ENCODE measurements at places on chromosomes 5 and 9.

DNA sequence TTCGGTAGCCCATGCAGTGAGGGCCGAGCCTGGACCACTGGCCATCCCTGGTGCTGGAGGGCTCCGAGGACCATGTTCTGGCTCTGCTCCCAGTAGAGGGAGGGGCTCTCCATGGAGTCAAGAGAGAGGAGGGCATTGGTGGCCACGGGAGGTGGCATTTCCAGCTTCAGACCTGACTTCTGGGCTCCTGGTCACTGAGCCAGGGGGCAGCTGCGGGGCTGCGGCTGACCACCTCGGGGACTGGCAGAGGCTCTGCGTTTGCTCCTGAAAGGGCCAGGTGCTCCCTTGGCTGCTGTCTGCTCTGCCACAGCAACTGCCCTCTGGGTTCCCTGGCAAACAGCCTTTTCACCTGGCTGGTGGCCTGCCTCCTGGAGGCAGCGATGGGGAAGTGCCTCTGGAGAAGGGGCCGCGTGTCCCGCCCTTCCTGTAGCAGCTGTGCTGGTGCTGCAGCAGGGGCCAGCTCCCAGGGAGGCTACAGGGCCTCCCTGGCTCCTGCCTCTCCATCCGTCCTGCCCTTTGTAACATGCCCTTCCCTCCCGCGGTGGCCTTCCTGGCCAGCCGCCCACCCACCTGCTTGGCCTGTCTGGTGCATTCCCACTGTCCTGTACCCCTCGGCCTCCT is 144.6 kb downstream of the CACNA1B start:
- H3K4me3 ChIP-seq = no peak overlapping the region
- H3K4me1 ChIP-seq = no peaks in the 10 kb centered on the region
- H3K27ac ChIP-seq = no peak overlapping the region

- H3K36me3 ChIP-seq = no peaks in the 10 kb centered on the region
- no peaks in the 10 kb centered on the region for H3K4me1 ChIP-seq
- no peak overlapping the region for H3K4me3 ChIP-seq
- peaks cover 2% of the 10 kb centered on the region for H3K27me3 ChIP-seq
- DNase-seq = no peak
- H3K27ac ChIP-seq = no peak overlapping the region
Measured at GRCh38 chr9:94139672-94140417, 55.6 kb downstream of the PTPDC1 start.

DNA sequence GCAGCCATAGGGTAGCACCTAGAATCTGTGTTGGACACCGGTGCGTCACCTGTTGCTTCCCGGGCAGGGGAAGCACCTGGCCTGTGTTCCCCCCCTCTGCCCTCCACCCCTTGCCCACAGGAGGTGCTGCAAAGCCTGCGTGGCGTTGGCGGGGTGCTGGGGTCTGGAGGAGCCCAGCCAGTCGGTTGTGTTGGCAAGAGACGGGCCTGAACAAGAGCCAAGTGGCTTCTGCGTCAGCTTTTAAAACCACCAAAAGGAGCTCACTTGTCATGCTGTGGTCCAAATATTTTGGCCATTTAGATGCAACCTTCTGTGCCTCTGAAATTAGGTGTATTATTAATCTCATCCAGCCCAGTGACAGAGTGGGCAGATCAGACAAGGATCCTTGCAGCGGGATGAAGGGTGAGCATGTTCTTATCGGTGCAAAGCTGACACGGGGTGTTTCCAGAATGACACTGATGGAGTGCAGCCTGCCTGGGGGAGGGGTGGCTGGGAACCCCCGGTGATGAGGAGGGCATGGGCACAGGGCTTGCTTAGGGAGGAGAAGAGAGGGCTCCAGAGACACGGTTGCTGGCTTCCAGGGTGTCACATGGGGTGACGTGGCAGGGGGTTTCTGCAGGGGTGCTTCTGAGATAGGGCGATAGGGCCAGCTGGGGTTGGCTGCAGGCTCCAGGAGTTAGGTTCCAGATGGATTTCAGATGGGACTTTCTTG is 9.7 kb upstream of the RXRA start:
- no peaks in the 10 kb centered on the region for H3K36me3 ChIP-seq
- H3K4me3 ChIP-seq = no peak overlapping the region
- H3K27me3 ChIP-seq = peaks cover 23% of the 10 kb centered on the region
- H3K27ac ChIP-seq = no peak overlapping the region
- no peak for DNase-seq

GRCh38 chr5:124748687-124749594 is 2.5 kb upstream of the ZNF608 start:
- no peaks in the 10 kb centered on the region for H3K36me3 ChIP-seq
- DNase-seq = no peak
- no peak overlapping the region for H3K4me3 ChIP-seq
- peaks cover 47% of the 10 kb centered on the region for H3K27me3 ChIP-seq
- H3K27ac ChIP-seq = no peak overlapping the region

DNA sequence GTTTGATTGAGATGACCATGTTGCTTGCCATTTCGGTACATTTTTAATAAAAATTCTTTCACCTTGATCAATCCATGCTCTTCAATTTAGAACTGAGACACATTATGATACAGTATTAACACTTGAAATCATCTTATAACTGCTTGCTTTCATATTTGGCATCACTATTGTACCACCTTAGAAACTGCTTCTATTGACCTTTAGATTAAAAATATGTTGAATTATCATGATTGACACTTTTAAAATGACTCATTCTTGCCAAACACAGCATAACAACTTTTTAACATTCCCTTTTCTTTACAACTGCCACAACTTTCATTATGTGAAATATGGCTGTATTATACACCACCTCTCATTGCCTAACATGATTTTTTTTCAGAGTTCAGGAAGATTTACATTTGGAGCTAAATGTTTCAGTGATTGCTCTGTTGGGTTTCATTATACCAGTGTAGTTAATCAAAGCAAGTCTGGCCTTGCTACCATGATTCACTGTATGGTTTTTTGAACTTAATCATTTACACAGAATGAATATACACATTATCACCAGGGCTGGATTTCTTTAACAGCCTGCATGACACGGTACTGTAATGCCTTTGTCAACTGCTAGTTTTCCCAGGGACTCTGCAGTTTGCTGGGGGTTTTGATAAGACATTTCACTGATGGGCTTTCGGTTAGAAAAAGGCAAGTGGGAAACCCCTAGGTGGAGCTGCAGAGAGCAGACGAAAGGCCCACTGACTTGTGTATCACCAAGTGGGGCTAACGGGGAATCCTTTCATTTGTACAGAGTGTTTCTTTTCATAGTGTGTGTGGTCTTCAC is 93.6 kb upstream of the TLE4 start:
- H3K4me1 ChIP-seq = peaks cover 9% of the 10 kb centered on the region
- no peak overlapping the region for H3K4me3 ChIP-seq
- no peak overlapping the region for H3K27ac ChIP-seq
- no peaks in the 10 kb centered on the region for H3K36me3 ChIP-seq
- H3K27me3 ChIP-seq = no peaks in the 10 kb centered on the region

GRCh38 chr5:83059341-83059740 is 17.9 kb downstream of the TMEM167A start:
- H3K4me1 ChIP-seq = peaks cover 22% of the 10 kb centered on the region
- peaks cover 55% of the 10 kb centered on the region for H3K36me3 ChIP-seq
- no peaks in the 10 kb centered on the region for H3K27me3 ChIP-seq
- DNase-seq = no peak
- no peak overlapping the region for H3K4me3 ChIP-seq

- no peak for DNase-seq
- H3K27me3 ChIP-seq = no peaks in the 10 kb centered on the region
- H3K4me3 ChIP-seq = peak overlapping the region; percentile 12
- H3K4me1 ChIP-seq = peaks cover 44% of the 10 kb centered on the region
- H3K36me3 ChIP-seq = peaks cover 23% of the 10 kb centered on the region
Measured at GRCh38 chr5:141633871-141634561, 2.6 kb downstream of the HDAC3 start.

DNA sequence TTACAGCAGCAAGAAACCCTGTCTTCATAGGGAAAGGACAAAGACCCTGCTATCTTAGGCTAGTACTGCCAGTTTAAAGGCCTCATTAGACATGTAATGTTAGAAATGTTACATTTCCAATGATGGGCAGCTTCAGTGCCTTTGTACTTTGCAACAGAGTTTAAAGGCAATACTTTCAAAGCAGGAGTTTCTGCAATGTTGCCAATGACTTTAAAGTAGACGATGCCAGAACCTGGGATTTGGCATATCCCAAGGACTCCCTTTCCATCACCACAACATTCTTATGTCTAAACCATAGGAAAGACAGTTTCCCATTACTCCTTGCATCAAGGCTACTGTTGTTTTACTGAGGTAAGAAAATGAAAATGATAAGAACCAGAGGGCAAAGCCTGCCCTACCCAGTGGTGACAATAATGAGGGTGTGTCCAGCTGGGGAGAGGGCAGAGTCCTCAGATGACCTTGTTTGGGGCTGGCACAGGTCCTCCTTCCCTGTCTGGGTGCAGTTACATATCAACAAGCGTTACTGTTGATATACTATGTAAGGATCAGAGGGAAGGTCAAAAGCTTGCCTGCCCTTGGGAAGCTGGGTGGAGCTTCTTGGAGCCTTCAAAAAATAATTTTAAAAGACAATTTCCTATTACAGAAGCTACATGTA is 27.5 kb upstream of the MLANA start:
- no peaks in the 10 kb centered on the region for H3K27me3 ChIP-seq
- H3K4me1 ChIP-seq = no peaks in the 10 kb centered on the region
- H3K4me3 ChIP-seq = no peak overlapping the region
- no peak overlapping the region for H3K27ac ChIP-seq
- H3K36me3 ChIP-seq = peaks cover 1% of the 10 kb centered on the region

- no peak overlapping the region for H3K4me3 ChIP-seq
- no peak for DNase-seq
- H3K27me3 ChIP-seq = peaks cover 16% of the 10 kb centered on the region
Measured at GRCh38 chr5:166980666-166981065, 1310.8 kb upstream of the WWC1 start.

GRCh38 chr5:149113669-149114068 is 27.6 kb upstream of the ABLIM3 start:
- peaks cover 10% of the 10 kb centered on the region for H3K4me1 ChIP-seq
- H3K4me3 ChIP-seq = no peak overlapping the region
- H3K27me3 ChIP-seq = peaks cover 38% of the 10 kb centered on the region
- H3K27ac ChIP-seq = no peak overlapping the region

DNA sequence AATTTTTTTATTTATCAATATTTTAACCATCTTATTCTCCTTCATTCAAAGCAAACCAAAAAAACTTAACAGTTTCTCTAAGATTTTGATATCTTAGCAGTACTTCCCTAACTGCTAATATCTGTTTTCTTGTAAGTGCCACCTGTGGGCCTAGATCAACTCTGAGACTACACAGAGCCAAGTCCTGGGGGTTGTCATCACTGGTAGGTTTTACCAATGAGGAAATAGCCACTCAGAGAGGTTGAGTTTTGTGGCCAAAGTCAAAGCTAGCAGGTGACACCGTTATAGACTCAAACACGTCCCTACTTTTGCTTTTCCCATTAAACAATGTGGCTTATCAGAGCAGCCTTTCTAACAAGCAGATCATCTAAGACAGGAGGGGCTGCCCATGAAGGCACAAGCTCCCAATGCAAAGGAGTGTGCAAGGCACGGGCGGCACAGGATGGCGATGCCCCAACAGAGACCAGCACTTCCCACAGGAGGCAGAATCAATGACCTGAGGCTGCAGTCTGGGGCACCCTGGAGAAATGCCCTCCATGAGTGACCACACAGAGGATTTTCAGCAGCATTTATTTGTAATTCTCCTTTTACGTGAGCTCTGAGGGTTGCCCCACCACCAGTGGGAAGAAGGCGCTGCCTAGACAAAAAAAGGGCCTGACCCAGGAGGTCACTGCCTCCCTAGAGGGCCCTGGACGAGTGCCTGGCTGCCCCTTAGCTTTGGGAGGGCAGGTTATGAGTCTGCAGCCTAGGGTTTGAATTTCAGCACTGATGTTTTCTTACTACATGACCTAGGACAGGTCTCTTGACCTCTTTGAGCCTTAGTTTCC is 7.4 kb downstream of the TBC1D2 start:
- no peak overlapping the region for H3K4me3 ChIP-seq
- H3K27me3 ChIP-seq = no peaks in the 10 kb centered on the region
- H3K4me1 ChIP-seq = peaks cover 14% of the 10 kb centered on the region
- H3K27ac ChIP-seq = no peak overlapping the region

- H3K4me1 ChIP-seq = peaks cover 58% of the 10 kb centered on the region
- no peak overlapping the region for H3K27ac ChIP-seq
- no peaks in the 10 kb centered on the region for H3K27me3 ChIP-seq
- H3K36me3 ChIP-seq = peaks cover 3% of the 10 kb centered on the region
Measured at GRCh38 chr5:157030692-157031091, 28.2 kb downstream of the HAVCR1 start.

DNA sequence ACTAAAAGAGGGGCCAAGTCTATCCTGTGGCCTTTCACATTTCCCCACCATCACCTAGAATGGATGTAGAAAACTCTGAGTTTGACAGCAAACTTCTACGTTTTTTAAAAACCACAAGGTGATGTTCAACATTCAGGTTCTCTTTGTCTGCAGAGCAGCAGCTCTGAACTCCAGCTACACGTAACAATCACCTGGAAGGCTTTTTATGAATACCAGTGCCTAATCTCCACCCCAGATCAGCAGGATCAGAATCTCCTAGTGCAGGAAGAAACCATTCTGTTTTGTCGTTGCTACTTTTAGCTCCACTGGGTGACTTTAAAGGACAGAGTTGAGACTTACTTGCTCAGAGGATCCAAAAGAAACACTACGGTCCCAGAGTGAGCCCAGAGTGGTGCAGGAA is 44.3 kb downstream of the EPB41L4A start:
- peaks cover 2% of the 10 kb centered on the region for H3K27me3 ChIP-seq
- no peak for DNase-seq
- no peak overlapping the region for H3K4me3 ChIP-seq
- no peak overlapping the region for H3K27ac ChIP-seq
- H3K36me3 ChIP-seq = no peaks in the 10 kb centered on the region

DNA sequence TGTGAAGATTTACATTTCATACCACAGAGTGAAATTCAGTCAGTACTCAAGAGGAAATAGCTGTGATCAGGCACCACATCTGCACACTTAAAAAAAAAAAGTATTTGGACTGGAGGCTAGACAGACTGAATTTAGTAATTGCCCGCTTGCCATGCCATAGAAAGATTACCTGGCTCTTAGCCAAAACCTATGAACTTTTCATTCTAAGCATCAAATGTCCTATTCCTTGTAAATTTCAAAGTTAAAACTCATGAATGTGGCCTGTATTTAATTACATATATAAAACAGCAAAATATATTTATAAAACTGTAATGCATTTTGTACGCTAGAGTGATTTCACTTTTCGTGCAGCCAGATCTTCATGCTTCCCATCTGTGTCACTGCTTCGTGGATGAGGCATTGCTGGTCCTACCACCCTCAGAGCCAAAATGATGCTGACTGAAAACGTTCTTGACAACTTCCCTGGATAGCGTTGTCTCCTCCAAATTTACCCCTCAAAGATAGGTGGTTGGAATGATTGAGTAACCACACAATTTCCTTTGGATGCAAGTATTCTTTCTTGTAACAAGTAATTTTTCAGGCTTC is 447.9 kb upstream of the SGCD start:
- H3K4me1 ChIP-seq = no peaks in the 10 kb centered on the region
- no peaks in the 10 kb centered on the region for H3K27me3 ChIP-seq
- no peak overlapping the region for H3K4me3 ChIP-seq
- no peak for DNase-seq
- H3K36me3 ChIP-seq = no peaks in the 10 kb centered on the region
- no peak overlapping the region for H3K27ac ChIP-seq

DNA sequence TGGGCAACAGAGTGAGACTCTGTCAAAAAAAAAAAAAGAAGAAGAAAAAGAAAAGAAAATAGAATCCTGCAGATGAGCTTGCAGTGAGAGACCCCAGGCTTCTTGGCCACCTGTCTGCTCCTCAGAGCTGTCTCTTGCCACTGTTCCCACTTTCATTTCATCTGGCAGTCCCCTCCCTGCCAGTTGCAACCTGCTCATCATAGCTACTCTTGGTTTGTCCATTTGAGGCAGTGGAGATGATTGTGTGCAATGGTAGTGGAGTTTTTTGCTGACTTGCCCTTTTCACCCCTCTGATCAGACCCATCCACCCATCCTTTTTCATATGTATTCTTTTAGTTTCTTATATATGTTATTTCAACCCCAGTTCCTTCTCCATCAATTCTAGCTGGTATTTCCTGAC is 28.7 kb downstream of the ANKRD33B start:
- peaks cover 10% of the 10 kb centered on the region for H3K36me3 ChIP-seq
- H3K27me3 ChIP-seq = no peaks in the 10 kb centered on the region
- DNase-seq = peak; percentile 27
